ENCODE measurements at places on chromosomes 16 and 17.

DNA sequence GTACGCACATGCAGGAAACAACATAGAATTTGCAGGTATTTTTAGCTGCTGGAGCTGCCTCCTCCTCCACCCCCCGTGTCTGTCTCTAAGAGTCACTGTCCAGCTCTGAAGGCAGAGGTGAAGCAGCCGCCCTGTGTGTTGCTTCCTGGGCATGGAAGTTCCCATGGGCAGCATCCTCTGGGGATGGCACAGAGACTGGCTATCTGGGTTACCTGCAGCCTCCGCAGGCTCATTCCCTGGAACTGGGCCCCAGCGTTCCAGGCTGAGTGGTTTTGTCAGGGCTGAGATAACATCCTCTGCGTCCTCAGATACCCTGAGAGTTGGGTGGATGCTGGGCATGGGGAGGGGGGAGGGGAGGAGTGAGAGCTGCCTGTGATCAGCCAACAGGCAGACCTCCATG is 41.5 kb upstream of the MRTFB start:
- DNase-seq, result no peak

DNA sequence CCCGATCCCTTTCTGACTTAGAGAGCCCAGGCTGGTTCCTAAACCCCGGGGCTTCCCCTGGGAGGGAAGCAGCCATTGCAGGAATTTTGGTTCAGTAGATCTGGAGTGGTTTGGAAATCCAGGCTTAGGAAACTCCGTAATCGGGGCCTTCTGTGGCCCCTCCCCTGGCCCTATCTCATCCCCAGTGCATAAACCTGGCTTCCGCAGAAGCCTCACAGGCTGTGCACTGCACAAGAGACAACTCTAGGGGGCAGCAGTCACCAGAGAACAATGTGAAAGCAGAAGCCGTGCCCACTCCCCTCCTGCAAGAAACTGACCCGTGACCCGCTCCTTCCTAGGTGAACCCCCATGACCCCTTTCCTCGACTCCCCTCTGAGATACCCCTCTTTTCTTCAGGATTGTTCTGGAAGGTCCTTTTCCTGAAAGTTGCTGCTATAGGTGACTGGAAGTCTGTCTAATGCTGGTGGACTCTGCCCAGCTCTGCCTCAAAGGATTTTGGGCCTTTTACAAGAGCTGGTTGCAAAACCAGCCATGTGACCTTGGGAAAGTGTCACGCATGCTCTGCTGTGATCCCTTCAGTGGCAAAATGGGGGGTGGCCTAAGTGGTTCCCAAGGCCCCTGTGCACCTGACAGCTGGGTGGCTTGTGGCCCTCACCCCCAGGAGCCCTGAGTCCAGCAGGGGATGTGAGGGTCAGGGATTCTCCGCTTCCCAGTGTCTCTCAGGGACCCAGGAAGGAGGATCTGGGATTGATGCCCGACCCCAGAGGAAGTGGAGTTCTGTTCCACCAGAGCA is 14.4 kb downstream of the GUCY2D start:
- DNase-seq, result peak; percentile 22

GRCh38 chr17:71935341-71935740 is 185.5 kb upstream of the SOX9 start:
- no peak for DNase-seq

GRCh38 chr17:80475910-80476876 is at the start of gene NPTX1:
Gene NPTX1 (minus strand): TSS chr17:80476607. CDS start chr17:80476446, 161 bp downstream.
- DNase-seq, result no peak

DNA sequence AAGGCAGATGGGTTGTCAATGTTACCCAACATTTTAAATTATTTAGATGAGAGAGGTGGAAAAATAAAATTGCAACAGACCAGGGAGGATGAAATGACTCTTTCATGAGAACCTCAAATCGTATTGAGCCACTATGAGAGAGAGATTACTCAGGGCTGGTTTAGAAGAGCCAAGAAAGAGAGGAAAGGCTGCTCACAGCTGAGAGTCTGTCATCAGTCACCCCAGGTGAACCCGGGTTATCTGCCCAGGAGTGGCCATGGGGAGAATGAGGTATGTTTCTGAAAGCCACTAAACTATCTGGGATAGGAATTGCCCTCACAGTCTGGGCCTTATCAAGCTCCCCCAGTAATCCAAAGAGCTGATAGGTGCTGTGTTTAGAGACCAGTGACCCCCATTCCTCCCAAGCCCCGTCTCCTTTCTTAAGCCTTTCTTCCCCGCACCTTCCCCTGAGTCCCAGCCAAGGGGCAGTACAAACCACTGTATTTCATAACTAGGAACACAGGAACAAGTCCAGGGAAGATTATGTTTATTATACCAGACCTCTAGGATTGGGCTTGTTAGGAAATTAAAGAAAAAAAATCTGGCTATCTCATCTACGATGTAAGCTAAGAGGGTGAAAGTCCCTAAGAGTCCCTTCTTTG is 158.9 kb upstream of the NOL11 start:
- DNase-seq, result no peak

DNA sequence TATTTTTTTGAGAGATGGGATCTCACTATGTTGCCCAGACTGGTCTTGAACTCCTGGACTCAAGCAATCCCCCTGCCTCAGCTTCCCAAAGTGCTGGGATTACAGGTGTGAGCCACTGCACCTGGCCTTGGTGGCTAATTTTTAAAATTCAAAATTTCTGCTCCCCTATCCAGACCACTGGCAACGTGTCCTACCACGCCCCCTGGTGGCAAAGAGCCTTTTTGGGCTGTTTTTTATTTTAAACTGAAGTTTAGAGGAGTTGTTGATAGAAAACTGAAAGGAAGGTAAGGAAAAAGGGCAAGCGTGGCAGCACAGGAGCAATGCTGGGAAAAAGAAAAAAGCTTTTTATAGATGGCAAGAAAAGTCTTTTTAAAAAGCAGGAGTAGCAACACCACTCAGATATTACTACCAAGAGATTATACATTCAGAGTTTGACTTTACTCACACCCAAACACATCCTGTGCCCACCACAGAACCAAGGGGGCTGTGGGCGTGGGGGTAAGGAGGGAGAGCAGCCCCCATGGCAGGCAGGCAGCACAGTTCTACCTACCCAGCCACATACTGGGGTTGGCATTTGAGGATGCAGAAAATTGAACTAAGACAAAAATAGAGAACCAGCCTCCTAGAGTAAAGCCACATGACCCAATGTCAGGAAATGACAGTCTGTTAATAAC is 4.2 kb upstream of the MXRA7 start:
- DNase-seq, result peak; percentile 79

DNA sequence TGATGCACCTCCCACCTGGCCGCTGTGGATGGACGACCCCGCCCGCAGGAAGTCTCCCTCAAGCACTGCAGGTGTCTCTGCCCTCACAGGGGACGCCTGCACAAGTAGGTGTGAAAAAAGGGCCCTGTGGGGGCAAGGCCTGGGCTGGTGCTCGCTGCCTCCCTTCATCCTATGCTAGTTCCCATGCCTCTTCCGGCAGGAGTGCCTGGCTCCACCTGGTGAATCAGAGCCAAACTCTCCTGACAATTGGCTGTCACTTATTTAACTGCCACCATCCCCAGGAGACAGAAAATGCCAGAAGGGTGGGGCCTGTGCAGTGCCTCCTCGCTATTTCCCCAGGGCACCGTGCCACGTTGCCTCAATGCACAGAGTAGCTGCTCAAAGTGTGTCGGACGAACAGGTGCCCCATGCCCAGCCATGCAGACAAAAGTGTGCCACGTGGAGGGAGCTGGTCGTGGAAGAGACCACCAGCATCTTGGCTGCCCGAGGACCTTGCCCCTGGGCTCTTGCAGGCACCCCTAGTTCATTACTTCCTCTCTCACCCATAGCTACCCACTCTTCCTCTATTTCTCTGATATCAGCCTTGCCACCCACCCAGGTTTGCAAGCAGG is 170.7 kb downstream of the SEC14L1 start:
- no peak for DNase-seq

- no peak for DNase-seq
Measured at GRCh38 chr16:525123-525519, 2.4 kb upstream of the CAPN15 start.

- no peak for DNase-seq
Measured at GRCh38 chr17:3712811-3713463, 10.8 kb upstream of the HASPIN start.

- no peak for DNase-seq
Measured at GRCh38 chr16:49281480-49281842, at the start of gene CBLN1. Gene CBLN1 (minus strand): TSS chr16:49281838. CDS start chr16:49281465, 373 bp downstream.

GRCh38 chr17:59814685-59815084 is 78.1 kb downstream of the TUBD1 start:
- DNase-seq, result no peak

GRCh38 chr17:49858796-49859195 is 10.9 kb upstream of the TAC4 start:
- DNase-seq, result no peak

- no peak for DNase-seq
Measured at GRCh38 chr16:89697616-89698331, 3.7 kb downstream of the SPATA2L start.

DNA sequence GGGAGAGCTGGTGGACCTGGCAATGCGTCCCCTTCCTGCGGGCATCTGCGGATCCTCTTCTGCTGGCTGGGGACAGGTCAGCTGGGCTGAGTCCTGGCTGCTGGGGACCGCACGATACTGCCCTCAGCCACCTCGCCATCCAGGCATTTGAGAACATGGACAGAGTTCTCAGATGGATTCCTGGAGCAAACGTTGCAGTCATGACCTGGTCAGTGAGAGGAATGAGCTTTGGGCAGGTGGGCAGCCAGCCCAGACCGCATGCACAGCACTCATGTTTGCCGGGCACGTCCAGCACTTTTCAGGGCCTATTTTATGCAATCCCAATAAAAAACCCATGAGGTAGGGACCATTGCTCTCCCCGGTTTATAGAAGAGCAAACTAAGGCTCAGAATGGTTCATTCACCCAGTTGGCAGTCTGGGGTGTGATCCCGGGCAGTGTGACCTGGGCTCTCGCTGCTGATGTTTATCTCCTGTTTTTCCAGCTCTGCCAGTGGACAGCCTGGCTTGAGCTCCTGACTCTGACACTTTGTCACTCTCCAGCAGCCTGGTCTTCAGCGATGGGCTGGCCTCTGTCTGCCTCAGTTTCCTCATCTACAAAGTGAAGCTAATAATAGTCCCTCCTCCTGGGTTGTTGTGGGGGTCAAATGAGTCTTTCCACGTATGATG is 294.7 kb downstream of the IRF8 start:
- DNase-seq, result no peak

DNA sequence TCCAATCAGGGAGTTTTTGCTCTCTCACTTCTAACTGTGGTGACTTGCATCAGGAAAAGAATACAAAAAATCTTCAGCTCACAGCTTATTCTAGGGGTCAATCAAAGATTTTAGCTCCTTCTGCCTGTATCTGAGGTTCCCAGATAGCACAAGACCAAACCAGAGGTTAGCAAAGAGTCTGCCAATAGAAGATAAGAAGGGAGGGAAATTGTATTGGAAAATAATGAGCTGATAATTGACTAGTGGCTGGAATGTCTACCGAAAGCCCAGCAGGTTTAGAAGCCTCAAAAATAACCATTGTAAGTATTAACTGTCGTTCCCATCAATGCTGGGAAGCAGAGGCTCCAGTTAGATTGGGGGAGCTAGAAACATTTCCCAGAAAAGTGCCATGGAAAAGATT is 26.3 kb downstream of the HS3ST3A1 start:
- DNase-seq, result no peak

DNA sequence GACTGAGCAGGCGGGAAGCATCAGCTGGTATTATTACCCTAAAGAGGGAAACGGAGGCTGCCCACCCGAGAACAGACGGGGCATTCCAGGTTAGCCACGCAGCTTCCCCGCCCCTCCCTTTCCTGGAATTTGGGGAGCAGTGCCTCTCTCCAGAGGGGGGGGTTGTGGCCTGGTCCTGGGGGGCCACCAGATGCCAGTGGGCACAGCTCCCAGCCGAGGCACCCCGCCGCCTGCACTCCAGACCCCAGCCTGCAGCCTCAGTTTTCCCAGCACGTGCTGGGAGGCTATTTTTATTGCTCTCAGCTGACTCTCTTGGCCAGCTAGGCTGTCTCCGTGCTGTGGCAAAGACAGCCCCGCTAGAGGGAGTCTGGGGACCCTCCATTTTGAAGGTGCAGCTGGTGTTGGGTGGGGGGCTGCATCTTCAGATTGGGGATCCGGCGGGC is 62.7 kb upstream of the GSE1 start:
- no peak for DNase-seq

- DNase-seq, result no peak
Measured at GRCh38 chr17:28274591-28275265, 44.3 kb upstream of the TMEM97 start.

GRCh38 chr16:64489449-64489848 is 632.4 kb downstream of the CDH11 start:
- DNase-seq, result no peak

- DNase-seq, result no peak
Measured at GRCh38 chr16:29025735-29026134, 40.9 kb downstream of the LAT start.

DNA sequence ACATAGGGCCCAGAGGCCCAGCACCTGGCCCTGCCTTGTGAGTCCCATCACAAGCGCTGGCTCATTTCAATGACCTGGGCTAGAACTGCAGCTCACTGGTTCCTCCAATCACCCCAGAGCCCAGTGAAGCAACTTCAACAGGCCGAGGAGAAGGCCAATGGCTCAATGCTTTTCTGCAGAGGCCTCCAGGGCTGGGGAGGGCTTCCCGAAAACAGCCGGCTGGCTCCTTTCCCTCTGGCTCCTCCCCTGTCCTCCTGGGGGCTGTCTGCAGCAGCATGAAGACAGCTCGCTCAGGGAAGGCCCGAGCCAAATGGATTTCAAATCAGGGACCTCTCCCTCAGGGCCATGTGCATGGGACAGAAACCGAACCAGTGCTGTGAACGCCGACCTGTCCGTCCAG is 121.6 kb downstream of the ZNF423 start:
- no peak for DNase-seq

GRCh38 chr16:69036399-69037091 is 68.9 kb upstream of the HAS3 start:
- DNase-seq, result no peak

DNA sequence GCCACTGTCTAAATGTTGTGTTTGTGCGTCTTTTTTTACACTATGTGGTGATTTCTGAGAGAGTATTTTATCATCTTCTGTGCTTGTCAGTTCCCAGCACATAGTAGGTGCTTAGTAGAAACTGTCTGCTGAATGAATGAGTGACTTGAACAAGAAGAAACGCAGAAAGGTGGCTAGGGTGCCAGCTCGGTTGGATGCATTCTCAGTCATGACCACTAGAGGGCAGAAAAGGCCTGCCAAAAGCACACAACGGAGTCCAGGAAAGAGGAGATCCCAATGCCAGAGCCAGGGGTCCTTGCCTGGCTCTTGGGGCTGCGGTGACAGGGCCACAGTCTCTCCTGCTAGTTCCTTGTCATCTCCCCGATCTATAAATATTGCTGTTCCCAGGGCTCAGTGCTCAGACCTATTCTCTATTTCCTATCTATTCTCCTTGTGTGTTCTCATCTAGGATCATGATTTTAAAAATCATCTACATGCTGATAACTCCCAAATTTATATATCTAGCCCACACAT is 57.3 kb upstream of the CCL1 start:
- peak; percentile 41 for DNase-seq

- DNase-seq, result no peak
Measured at GRCh38 chr17:1593630-1593931, 31.0 kb upstream of the PITPNA start.

- no peak for DNase-seq
Measured at GRCh38 chr16:30524575-30525568, 1.5 kb downstream of the ZNF768 start.

GRCh38 chr17:63542942-63543821 is 7.1 kb upstream of the DCAF7 start:
- DNase-seq, result no peak

- no peak for DNase-seq
Measured at GRCh38 chr16:30802936-30803335, 15.9 kb upstream of the ZNF629 start.
